ENCODE measurements at places on chromosomes 2 and 18.

GRCh38 chr2:95271381-95271971 is 2.8 kb upstream of the PROM2 start:
- no peak for DNase-seq

GRCh38 chr2:95165030-95165370 is 609 bp upstream of the ZNF2 start:
- no peak for DNase-seq

DNA sequence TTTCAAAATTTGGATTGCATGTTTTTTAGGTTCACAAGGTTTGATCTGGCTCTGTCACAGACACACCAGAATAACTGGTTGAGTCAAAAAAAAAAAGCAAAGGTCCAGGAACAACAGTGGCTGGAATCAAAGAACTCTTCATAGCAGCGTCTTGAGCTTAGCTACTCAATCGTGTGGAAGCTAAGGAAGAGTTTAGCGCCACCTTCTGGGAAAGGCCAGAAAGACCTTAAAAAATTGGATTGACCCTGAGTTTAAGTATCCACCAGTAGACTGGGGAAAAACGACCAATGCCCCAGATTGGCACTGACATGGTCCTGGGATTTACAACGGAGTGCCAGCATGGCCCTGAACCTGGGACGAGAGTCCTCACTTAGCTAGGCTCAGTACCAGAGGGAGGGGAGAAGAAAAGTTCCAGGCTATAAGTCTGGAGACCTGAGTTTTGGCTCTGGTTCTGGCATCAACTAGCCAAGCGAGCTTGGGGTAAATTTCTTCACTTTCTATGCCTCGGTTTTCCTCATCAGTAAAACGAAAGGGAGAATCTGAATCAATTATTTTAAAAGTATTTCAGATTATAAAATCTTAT is 71.1 kb upstream of the TFCP2L1 start:
- peak; percentile 73 for DNase-seq

DNA sequence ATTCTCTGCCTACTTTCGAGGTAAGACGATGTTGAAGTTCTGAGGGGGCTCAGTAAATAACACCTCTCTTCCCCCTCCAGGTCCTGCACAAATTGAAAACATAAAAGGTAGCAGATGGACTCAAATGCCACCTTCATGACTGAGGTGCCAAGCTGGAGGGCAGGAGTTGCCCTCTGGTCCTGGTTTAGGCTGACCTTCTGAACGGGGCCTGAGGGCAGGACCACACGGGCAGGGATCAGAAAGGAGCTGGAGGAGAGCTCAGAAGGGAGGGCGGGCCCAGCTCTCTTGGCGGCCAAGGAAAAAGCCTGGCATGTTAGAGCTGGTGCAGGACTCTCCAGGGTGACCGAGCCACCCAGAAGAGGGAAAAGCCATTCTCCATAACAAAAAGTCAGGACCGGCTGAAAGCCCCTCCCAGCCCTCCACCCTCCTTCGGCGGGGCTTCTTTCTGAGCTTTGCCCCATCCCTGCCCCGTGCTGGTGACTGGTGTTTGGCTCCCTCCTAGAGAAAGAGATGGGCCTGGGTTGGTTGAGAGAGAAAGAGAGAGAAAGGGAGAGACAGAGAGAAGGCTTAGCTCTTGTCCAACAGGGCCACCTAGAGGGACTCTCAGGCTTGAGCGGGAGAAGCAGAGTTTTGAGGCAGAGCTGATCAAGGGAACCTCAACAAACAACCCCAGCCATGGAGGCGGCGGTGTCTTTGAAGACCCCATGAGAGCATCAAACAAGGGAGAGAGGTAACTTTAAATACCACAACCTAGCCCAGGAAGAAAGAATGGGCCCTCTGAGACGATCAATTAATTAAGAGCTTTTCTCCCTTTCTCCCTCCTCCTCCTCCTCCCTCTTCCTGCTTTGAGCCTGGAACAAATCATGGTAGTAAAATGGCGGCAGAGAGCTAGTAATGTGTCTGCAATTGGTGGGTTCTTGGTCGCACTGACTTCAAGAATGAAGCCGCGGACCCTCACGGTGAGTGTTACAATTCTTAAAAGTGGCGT is 50.8 kb downstream of the WIPF1 start:
- DNase-seq = no peak

- no peak for DNase-seq
Measured at GRCh38 chr2:74571058-74571457, 16.5 kb downstream of the DOK1 start.

GRCh38 chr2:150062416-150062815 is 425.1 kb downstream of the RND3 start:
- no peak for DNase-seq

Measured in NCI-H2227 treated with DMSO at 0.1 percent for 48 hours (cell line).